ENCODE measurements at places on chromosomes 16 and 17.

DNA sequence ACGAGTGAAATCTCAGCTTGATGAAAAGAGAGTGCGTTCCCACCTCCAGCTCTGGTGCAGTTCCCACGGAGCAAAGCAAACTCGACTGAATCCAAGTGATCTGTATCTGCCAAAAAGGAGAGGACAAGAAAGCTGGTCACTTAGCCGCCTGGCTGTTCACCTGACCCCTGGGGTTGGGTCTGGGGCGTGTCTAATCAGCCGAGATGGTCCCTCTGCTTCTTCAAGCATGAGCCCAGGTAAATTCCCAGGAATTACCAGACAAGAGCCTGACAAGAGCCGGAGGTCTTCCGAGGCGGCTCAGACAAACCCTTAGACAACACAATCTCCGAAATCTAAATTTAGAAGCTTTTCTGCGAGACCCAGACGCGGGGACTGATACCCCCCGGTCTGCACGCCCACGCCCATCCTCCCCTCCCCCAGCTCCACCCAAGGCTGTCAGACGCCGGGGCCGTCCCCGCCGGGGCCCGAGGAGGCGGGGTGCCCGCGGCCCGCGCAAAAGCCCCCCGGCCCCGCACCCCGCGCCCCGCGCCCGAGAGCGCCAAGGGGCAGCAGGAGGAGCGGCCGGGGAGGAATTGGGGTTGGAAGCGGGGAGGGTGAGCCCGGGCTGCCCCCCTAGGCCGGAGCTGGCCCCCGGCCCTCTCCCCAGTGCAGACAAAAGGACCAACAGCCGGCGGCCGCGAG, 674 bp downstream of the ZNF821 start:
- peaks cover 26% of the 10 kb centered on the region for H3K27me3 ChIP-seq
- peak overlapping the region; percentile 82 for H3K4me3 ChIP-seq
- H3K36me3 ChIP-seq = peaks cover 14% of the 10 kb centered on the region
- peaks cover 41% of the 10 kb centered on the region for H3K4me1 ChIP-seq
- peak overlapping the region; percentile 59 for H3K27ac ChIP-seq
- peak; percentile 63 for DNase-seq

- peak; percentile 31 for DNase-seq
- no peaks in the 10 kb centered on the region for H3K27me3 ChIP-seq
- H3K27ac ChIP-seq = peak overlapping the region; percentile 79
- peaks cover 76% of the 10 kb centered on the region for H3K36me3 ChIP-seq
- H3K4me1 ChIP-seq = peaks cover 79% of the 10 kb centered on the region
Observed at GRCh38 chr17:40556884-40557414, 8.3 kb downstream of the CCR7 start.

DNA sequence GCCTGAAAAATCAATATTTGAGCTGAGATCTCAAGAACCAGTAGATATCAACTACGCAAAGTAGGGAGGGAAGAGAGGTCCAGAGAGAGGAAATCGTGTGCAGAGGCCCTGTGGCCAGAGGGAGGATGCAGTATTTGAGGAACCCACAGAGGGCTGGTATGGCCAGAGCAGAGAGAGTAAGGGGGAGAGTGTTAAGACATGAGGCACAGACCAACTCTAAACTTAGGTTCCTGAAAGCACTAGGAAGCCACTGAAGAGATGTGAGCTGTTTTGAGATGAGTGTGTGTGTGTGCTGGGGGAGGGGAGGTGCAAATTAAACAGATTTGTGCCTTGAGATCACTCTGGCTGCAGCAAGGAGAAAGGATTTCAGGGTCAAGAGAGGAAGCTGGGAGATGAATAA, 10.9 kb downstream of the SLC13A2 start:
- H3K4me3 ChIP-seq = no peak overlapping the region
- no peaks in the 10 kb centered on the region for H3K36me3 ChIP-seq
- H3K27me3 ChIP-seq = peaks cover 7% of the 10 kb centered on the region
- DNase-seq = no peak
- peak overlapping the region; percentile 3 for H3K27ac ChIP-seq

DNA sequence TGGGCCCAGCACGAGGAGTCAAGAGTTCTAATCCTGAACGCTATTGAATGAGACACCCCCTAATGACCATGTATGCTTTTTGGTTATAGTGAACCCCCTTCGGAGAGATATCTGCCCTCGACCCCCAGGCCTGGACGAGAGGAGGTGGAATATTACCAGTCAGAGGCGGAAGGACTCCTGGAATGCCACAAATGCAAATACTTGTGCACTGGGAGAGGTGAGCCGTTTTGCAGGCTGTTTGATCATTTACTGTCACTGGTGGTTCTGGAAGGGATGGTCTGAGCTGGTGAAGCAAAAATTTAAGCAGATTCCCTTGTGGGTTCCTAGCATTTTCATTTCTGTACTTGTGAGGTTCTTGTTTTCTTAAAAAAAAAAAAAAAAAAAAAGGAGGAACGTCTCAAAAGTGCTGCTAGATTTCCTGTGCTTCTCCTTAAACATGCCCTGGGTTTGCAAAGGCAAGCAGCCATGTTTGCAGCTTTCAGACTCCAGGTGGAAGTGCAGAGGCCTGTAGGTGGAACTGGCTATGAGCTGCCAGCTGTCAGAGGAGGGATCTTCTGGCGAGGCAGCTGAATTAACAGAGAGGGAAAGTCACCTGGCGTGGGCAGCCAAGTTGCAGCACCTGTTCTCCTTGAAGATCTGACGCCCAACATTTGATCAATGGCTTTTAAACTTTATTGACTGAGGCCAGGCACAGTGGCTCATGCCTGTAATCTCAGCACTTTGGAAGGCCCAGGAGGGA, 3.5 kb downstream of the MARVELD3 start:
- no peak overlapping the region for H3K4me3 ChIP-seq
- H3K36me3 ChIP-seq = no peaks in the 10 kb centered on the region
- peaks cover 34% of the 10 kb centered on the region for H3K27me3 ChIP-seq
- H3K4me1 ChIP-seq = peaks cover 1% of the 10 kb centered on the region
- no peak for DNase-seq

- peak overlapping the region; percentile 77 for H3K27ac ChIP-seq
- DNase-seq = no peak
- H3K36me3 ChIP-seq = no peaks in the 10 kb centered on the region
- peaks cover 40% of the 10 kb centered on the region for H3K4me1 ChIP-seq
- H3K4me3 ChIP-seq = no peak overlapping the region
Observed at GRCh38 chr17:35804658-35805192, 4.6 kb upstream of the TAF15 start.

GRCh38 chr16:53084141-53084541, 29.4 kb downstream of the CHD9 start:
- no peak overlapping the region for H3K4me3 ChIP-seq
- peaks cover 5% of the 10 kb centered on the region for H3K4me1 ChIP-seq
- peaks cover 3% of the 10 kb centered on the region for H3K36me3 ChIP-seq
- H3K27ac ChIP-seq = no peak overlapping the region

DNA sequence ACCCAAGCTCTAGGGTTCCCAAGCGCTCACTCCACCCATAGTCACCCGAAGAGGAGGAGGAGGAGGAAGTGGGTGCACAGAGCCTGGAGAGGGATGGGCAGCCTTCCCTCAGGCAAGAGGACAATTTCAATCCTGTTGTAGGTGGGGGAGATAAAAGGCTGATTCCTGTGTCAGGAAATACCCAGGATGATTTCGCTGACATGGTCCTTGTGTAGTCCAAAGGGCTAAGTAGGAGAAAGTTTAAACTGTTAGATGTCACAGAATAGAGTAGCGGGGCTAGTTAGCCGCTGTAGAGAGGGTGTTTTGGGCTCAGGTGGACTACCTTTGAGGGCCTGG, 1.3 kb upstream of the EXOC7 start:
- H3K36me3 ChIP-seq = peaks cover 9% of the 10 kb centered on the region
- H3K4me3 ChIP-seq = peak overlapping the region; percentile 99
- H3K4me1 ChIP-seq = peaks cover 16% of the 10 kb centered on the region
- DNase-seq = no peak
- peaks cover 2% of the 10 kb centered on the region for H3K27me3 ChIP-seq

DNA sequence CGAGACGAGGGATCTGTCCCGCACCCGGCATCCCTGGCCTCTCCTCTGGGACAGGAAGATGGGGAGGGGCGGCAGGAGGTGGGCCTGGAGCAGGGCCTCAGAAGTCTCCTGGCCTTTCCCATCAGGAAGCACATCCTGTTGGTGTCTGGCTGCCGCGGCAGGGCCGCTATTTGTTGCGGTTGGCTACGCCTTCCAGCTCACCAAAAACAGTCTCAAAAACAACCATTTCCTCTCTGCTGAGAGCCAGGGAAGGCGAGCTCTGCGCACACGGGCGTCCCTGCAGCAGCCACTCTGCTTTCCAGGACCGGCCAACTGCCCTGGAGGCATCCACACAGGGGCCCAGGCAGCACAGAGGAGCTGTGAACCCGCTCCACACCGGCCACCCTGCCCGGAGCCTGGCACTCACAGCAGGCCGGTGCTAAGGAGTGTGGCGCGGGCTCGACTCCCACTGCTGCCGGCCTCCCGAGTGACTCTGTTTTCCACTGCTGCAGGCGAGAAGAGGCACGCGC, at the start of gene TMEM204:
TSS of gene TMEM204 (plus strand) at position 224 of the 509 bp plus-strand sequence. CDS start 610 bp downstream, outside the sequence.
- H3K27me3 ChIP-seq = no peaks in the 10 kb centered on the region
- peak within 1 kb of the TSS; percentile 93 for H3K27ac ChIP-seq
- peaks cover 37% of the 10 kb centered on the region for H3K4me1 ChIP-seq
- H3K36me3 ChIP-seq = peaks cover 31% of the 10 kb centered on the region

- H3K4me1 ChIP-seq = peaks cover 8% of the 10 kb centered on the region
- no peak for DNase-seq
- no peak overlapping the region for H3K4me3 ChIP-seq
Observed at GRCh38 chr17:75945211-75945610, 4.4 kb upstream of the FBF1 start.

GRCh38 chr16:4306470-4307214, 9.2 kb upstream of the GLIS2 start:
- H3K27me3 ChIP-seq = peaks cover 12% of the 10 kb centered on the region
- peaks cover 23% of the 10 kb centered on the region for H3K4me1 ChIP-seq
- H3K36me3 ChIP-seq = peaks cover 4% of the 10 kb centered on the region
- peak overlapping the region; percentile 95 for H3K4me3 ChIP-seq
- peak; percentile 62 for DNase-seq
- H3K27ac ChIP-seq = peak overlapping the region; percentile 97

DNA sequence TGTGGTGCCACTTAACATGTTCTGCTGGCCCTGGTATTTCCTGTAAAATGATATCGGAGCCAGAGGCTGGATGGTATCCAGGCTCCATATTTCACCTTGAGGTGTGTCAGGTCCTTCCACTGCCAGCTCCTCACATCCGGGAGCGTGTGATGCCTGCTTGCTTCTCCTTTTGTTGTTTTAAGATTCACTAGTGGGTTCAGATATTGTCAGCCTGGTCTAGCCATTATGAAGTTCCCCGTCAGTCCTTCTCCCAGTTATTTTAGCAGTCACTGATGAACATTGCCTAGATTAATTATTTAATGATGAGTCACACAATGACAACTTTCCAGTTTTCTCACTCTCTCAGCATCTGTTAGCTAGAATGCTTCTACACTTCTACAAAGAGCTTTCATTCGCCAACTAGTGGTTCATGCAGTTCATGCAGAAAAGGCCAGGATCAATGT, 11.3 kb downstream of the DNAAF1 start:
- peaks cover 37% of the 10 kb centered on the region for H3K27me3 ChIP-seq
- no peak for DNase-seq
- no peak overlapping the region for H3K4me3 ChIP-seq
- H3K4me1 ChIP-seq = peaks cover 1% of the 10 kb centered on the region
- H3K27ac ChIP-seq = no peak overlapping the region
- H3K36me3 ChIP-seq = no peaks in the 10 kb centered on the region

GRCh38 chr17:34382621-34383124, 19.6 kb upstream of the CCL1 start:
- H3K4me1 ChIP-seq = peaks cover 34% of the 10 kb centered on the region
- H3K4me3 ChIP-seq = peak overlapping the region; percentile 8
- peaks cover 26% of the 10 kb centered on the region for H3K27me3 ChIP-seq
- H3K27ac ChIP-seq = no peak overlapping the region
- DNase-seq = no peak

GRCh38 chr16:890217-890616, 80.6 kb downstream of the LMF1 start:
- H3K4me3 ChIP-seq = no peak overlapping the region
- H3K4me1 ChIP-seq = no peaks in the 10 kb centered on the region
- no peaks in the 10 kb centered on the region for H3K27me3 ChIP-seq
- no peak overlapping the region for H3K27ac ChIP-seq

GRCh38 chr17:61351745-61352407, 47.8 kb upstream of the TBX2 start:
- H3K4me3 ChIP-seq = no peak overlapping the region
- no peak for DNase-seq
- peaks cover 3% of the 10 kb centered on the region for H3K4me1 ChIP-seq
- no peaks in the 10 kb centered on the region for H3K27me3 ChIP-seq

GRCh38 chr16:54505549-54506213, 219.1 kb upstream of the IRX3 start:
- DNase-seq = no peak
- H3K4me3 ChIP-seq = no peak overlapping the region
- H3K27ac ChIP-seq = no peak overlapping the region
- H3K4me1 ChIP-seq = no peaks in the 10 kb centered on the region
- H3K36me3 ChIP-seq = no peaks in the 10 kb centered on the region

GRCh38 chr16:79658301-79659033, 57.9 kb upstream of the MAF start:
- no peak overlapping the region for H3K4me3 ChIP-seq
- DNase-seq = no peak
- peaks cover 3% of the 10 kb centered on the region for H3K27me3 ChIP-seq
- no peaks in the 10 kb centered on the region for H3K36me3 ChIP-seq

- no peak for DNase-seq
- no peak overlapping the region for H3K27ac ChIP-seq
- peaks cover 3% of the 10 kb centered on the region for H3K4me1 ChIP-seq
- H3K36me3 ChIP-seq = no peaks in the 10 kb centered on the region
Observed at GRCh38 chr17:37710344-37710886, 34.4 kb downstream of the HNF1B start.

DNA sequence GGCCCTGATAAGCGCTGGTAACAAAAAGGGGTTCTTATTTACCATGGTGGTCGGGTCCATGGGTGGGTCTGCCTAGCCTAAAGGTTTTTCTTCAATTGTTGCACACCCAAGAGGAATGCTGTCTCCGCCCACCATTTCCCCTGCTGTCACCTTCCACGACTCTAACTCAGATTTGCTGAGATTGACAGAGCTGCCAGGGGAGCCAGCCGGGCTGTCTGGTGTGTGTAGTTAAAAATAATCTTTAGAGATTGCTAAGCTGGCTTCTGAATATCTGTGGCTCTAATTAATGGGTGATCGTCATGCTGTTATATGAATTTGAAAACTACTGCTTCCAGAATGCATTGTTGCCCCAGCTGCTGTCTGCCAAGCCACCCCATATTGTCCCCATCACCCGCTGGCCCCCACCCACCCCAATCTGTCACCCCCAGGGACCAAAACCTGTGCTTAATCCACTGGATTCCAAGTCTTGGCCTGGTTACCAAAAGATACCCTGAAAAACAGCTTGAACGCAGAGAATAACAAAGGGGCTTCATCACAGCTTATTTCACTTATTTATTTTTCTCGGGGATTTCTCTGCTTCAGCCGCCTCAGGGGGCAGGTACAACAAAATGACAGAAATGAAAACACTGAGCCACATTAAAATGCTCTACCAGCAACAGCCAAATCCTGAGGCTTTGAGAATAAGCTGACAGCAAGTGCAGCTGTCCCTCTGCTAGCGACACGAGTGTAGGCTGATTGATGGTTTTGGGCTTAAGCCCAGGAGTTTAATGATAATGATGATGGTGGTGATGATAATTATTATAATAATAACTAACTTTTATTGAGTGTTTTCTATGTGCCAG, 46.1 kb upstream of the NLK start:
- peaks cover 36% of the 10 kb centered on the region for H3K27me3 ChIP-seq
- no peak for DNase-seq
- H3K4me3 ChIP-seq = no peak overlapping the region
- H3K4me1 ChIP-seq = no peaks in the 10 kb centered on the region
- no peaks in the 10 kb centered on the region for H3K36me3 ChIP-seq
- no peak overlapping the region for H3K27ac ChIP-seq

All from activated naive CD8-positive, alpha-beta T cell treated with anti-CD3 and anti-CD28 coated beads, Interleukin-2, amount 10 ng/mL, durations not matched to agents 7 days and 5 days (primary cell).